ENCODE measurements at places on chromosomes 3 and 15. TPM values are rescaled to one million over a fixed set of nuclear protein-coding genes. Genes with fewer than 3 reads are reported as not detected.

RETNLB gene
- total RNA-seq, result not detected

GOLGA6L25 gene
- not detected for total RNA-seq

LMAN1L gene
- 0.25 TPM for total RNA-seq

SEMA6D gene
- not detected for total RNA-seq

ZDHHC23 gene
- 5.1 TPM for total RNA-seq

GOLGA8M gene
- 0.35 TPM for total RNA-seq

CHRFAM7A gene
- not detected for total RNA-seq

SLC22A14 gene
- not detected for total RNA-seq

C3orf85 gene
- not detected for total RNA-seq

BFSP2 gene
- 0.21 TPM for total RNA-seq

GRCh38 chr3:9569054-9569453 lies 15.4 kb upstream of the LHFPL4 start:
- DNase-seq, result no peak

- DNase-seq, result no peak
Measured at GRCh38 chr3:196235452-196236122, 19.3 kb downstream of the SLC51A start.

- DNase-seq, result no peak
Measured at GRCh38 chr3:13712682-13713180, 163.8 kb downstream of the FBLN2 start.

DNA sequence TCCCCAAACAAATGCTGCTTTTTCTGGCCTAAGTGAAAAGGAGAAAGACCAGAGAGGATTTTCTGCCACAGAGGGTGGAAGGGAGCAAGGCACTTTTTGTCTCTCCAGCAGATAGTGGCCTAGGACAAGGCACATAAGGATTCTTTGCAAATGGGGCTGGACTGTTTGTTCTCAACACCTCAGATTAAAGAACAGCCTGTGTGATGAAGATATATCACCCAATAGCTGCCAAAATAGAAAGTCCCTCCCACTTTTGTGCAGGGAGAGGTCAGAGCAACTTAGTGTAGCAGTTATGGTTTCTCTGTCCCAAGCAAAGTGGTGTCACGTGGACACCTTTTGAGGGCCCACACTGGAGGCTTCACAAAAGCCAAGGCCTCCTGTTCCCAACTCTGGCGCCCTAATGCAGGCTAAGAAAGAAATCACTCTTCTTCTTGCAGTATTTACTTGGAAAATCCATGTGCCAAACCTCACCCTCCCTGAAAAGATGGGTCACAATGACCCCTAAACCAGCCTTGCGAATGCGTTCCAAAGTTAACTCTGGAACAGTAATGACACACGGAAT lies 84.9 kb downstream of the LRIG1 start:
- no peak for DNase-seq

DNA sequence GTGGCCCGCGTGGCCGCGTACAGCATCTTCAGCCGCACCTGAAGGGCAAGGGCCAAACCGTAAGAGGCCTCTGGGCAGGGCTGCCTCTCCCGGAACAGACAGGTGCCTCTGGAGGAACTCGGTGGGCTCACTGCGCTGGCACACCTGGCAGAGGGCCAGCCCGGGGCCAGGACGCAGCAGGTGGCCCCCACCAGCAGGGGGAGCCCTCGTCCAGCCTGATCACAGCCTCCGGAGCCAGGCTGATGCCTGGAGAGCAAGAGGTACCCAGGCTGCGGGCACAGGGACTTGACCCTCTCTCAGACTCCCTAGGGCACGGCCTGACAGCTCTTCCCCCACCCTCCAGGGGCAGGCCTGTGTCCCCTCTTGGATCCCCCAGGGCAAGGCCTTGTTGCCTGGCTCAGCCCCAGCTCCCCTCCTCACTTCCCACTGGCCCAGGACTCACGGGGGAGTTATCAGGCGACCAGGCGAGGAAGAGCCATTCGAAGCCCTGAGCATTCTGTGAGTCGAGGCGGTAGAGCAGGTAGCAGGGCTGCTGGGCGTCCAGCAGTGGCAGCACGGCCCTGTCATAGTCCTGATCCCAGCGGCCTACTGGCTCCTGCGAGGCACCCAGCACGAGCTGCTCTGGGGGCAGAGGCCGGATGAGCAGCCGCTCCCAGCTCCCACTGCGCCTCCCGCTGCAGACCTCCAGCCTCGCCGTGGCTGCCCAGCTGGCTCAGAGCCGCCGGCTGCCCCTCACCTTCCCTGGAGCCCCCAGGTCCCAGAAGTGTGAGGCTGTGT lies 6.2 kb upstream of the TLR9 start:
- DNase-seq, result peak; percentile 89

- DNase-seq, result no peak
Measured at GRCh38 chr15:29812384-29812694, 9.9 kb downstream of the TJP1 start.

DNA sequence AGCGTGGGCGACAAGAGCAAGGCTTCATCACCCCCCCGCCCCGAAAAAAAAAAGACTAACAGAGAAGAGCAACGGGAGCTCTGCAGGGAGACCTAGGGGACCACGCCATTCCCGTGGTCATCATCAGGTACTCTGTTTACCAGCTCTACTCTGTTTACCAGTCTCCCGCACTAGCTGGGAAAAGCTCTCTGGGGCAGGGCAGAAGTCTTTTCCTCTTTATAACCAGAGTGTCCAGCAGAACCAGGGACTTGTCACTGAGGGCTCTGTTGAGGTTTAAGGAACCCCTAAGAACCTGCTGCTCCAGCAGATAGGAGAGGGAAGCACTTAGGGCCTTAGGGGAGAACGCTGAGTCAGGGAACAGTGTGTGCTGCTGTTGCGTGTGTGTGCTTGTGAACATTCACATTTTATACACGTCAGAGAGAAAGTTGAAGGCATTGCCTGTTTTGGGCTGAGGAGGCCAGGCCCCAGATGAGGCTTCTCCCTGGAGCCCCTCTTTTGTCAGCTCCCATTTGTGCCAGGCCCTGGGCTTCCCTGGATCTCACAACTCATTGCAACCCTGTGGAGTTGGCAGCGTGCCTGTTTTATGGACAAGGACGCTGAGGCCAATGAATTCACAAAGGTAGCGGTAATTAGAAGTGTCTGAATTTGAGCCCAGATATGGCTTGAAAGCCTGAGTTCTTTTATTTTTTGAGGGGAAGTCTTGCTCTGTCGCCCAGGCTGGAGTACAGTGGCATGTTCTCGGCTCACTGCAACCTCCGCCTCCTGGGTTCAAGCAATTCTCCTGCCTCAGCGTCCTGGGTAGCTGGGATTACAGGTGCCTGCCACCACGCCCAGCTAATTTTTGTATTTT lies 24.2 kb upstream of the ERICH6 start:
- no peak for DNase-seq

- DNase-seq, result no peak
Measured at GRCh38 chr3:1179146-1179545, 86.3 kb downstream of the CNTN6 start.

GRCh38 chr3:42651248-42652091 lies 2.0 kb upstream of the ZBTB47 start:
- DNase-seq, result no peak

DNA sequence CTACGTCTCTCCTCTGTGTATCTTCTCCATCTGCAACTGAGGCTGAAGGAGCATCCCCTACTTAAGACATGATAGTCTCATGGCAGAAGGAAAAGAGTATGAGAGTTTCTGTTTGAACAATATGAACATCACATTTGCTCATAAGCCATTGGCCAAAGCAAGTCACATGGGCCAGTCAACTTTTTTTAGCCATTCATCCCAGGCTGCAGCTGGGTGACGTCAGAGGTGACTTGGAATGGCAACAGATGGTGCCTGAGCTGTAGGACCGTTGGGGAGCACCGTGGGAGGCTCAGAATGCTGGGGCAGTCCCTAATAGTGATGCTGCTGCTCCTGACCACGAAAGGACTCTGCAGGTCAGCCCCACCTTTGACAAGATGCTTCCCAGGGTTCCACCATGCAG lies 58.7 kb downstream of the CRTC3 start:
- no peak for DNase-seq

GRCh38 chr3:192817506-192817905 lies 90.2 kb upstream of the FGF12 start:
- DNase-seq, result no peak

Measured in activated CD4-positive, alpha-beta T cell treated with anti-CD3 and anti-CD28 coated beads for 36 hours (primary cell).